ENCODE measurements at places on chromosomes 2 and 18.
A peak's percentile ranks its signal among the peaks of the same experiment; 100 is the strongest.

DNA sequence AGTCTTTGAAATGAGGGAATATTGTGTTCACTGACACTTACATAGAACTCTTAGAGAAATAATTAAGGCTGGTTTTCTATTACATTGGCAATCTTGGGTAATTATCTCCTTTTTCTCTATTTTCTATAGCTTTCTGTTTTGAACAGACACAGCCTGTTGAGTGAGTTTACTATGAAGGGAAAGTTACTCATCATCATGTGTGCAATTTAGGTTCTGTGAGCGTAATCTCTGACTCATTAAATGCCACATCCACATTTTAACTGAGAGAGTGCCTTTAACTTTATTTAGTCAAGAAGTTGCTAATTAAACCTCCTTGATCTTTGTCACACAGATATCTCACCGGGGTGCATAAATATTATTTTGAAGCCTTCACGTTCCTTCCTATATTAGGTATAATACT lies 174.0 kb upstream of the SLC8A1 start:
- H3K36me3 ChIP-seq, result no peaks in the 10 kb centered on the region
- H3K27me3 ChIP-seq, result no peaks in the 10 kb centered on the region
- no peak overlapping the region for H3K27ac ChIP-seq
- no peak for DNase-seq
- H3K4me1 ChIP-seq, result no peaks in the 10 kb centered on the region
- H3K4me3 ChIP-seq, result no peak overlapping the region

GRCh38 chr2:98157557-98157956 lies 70.6 kb downstream of the VWA3B start:
- no peak for DNase-seq
- H3K36me3 ChIP-seq, result no peaks in the 10 kb centered on the region
- no peaks in the 10 kb centered on the region for H3K27me3 ChIP-seq
- no peak overlapping the region for H3K4me3 ChIP-seq
- H3K4me1 ChIP-seq, result no peaks in the 10 kb centered on the region

DNA sequence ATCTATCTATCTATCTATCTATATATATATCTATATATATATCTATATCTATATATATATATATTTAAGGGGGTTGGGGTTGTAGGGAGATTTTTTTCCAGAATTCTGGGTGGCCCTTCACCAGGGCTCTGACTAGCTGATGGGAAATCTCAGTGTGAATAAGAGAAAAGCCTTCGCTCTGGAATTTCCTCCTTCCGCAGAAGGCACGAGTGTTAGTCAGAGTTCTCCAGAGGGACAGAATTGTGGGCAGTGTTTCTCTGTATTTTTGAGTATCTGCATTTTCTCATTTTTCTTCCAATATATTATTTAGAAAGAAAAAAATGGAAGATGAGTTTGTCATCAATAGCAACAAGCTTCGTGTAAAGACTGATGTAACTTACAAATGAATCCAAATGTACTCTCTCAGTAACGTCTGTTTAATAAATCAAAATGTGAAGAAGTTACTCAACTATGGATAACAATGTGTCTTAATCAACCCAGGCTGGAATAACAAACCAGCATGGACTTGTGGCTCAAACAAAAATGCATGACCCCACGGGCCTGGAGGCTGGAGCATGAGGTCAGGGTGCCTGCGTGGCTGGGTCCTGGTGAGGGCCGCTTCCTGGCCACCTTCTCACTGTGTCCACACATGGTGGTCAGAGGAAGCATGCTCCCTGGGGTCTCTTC lies 10.6 kb upstream of the SNTG2 start:
- H3K27me3 ChIP-seq, result no peaks in the 10 kb centered on the region
- no peak for DNase-seq
- no peaks in the 10 kb centered on the region for H3K36me3 ChIP-seq
- H3K27ac ChIP-seq, result no peak overlapping the region
- H3K4me1 ChIP-seq, result no peaks in the 10 kb centered on the region
- H3K4me3 ChIP-seq, result no peak overlapping the region

DNA sequence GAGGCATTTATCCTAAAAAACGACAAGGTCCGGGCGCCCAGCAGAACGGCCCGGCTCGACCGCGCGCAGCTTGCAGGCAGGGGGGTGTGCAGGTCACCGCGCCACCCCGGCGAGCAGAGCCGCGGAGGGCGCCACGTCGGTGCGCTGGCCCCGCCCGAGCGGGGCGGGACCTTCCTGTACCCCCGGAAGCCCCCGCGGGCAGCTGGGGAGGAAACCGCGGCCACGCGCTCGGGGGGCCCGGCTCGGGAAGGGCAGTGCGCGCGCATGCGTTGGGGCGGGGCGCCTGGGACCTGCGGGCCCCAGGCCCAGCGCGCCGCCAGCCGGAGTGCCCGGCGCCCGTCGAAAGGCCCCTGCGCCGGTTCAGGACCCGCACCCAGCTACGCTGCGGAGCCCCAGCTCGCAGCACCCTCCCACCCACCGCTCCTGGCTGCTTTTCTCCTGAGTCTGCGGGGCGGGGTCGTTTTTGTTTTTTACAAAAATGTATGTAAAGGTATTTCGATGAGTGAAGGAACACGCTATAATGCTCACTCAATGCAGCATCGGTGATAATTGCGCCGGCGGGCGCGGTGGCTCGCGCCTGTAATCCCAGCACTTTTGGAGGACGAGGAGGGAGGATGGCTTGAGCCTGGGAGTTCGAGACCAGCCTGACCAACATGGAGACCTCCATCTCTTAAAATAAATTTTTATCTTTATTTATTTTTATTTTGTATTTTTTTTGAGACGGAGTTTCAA lies 47.7 kb upstream of the POMC start:
- peak overlapping the region; percentile 73 for H3K27ac ChIP-seq
- H3K4me1 ChIP-seq, result peaks cover 6% of the 10 kb centered on the region
- H3K27me3 ChIP-seq, result no peaks in the 10 kb centered on the region
- H3K4me3 ChIP-seq, result peak overlapping the region; percentile 61
- no peaks in the 10 kb centered on the region for H3K36me3 ChIP-seq
- peak; percentile 89 for DNase-seq

GRCh38 chr2:1781291-1782080 lies 37.2 kb upstream of the PXDN start:
- H3K4me1 ChIP-seq, result no peaks in the 10 kb centered on the region
- H3K36me3 ChIP-seq, result no peaks in the 10 kb centered on the region
- no peaks in the 10 kb centered on the region for H3K27me3 ChIP-seq
- no peak overlapping the region for H3K27ac ChIP-seq
- DNase-seq, result no peak

- H3K4me1 ChIP-seq, result no peaks in the 10 kb centered on the region
- no peaks in the 10 kb centered on the region for H3K27me3 ChIP-seq
- no peak overlapping the region for H3K27ac ChIP-seq
- no peak for DNase-seq
- no peak overlapping the region for H3K4me3 ChIP-seq
Measured at GRCh38 chr2:105926960-105927678, 182.4 kb downstream of the NCK2 start.

DNA sequence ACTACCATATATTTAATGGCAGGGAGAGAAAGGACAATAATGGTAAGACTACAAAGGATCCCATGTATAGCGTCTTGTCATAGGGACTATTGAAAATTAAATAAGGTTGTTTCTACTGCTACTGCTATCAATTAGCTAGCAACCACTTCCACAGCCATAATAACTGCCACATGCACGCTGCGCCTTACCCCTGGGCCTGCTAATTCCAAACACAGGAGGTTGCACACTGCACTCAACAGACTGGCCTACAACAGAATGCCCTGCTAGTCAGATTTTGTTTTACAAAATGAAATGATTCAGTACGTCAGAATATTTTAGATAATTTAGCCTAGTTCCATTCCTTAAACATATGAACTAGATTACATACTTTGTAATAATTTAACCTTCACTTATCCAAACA lies 121.0 kb upstream of the SMAD7 start:
- H3K27ac ChIP-seq, result no peak overlapping the region
- peaks cover 18% of the 10 kb centered on the region for H3K4me1 ChIP-seq
- no peak overlapping the region for H3K4me3 ChIP-seq
- H3K36me3 ChIP-seq, result no peaks in the 10 kb centered on the region
- H3K27me3 ChIP-seq, result no peaks in the 10 kb centered on the region
- no peak for DNase-seq

DNA sequence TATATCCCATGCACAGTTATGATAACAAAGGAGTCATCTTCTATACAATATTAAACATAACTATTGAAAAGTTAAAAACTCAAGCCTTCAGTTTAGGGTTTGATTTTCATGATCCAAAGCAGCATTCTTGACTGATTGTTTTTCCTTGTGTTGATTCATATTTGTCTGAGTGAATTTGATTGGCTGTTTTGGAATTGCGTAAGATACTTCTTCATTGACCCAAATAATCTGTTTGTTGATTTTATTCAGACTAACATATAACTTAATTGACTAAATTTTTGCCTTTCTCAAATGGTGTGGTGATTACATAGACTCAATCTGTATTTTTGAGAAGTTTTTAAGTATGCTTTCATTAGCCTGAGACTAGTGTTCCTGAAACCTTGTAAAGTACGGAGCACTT lies 305.7 kb upstream of the TNP1 start:
- H3K36me3 ChIP-seq, result no peaks in the 10 kb centered on the region
- H3K4me1 ChIP-seq, result peaks cover 5% of the 10 kb centered on the region
- no peak overlapping the region for H3K4me3 ChIP-seq
- H3K27ac ChIP-seq, result no peak overlapping the region

GRCh38 chr2:238786379-238786778 lies 61.5 kb upstream of the TWIST2 start:
- H3K4me1 ChIP-seq, result no peaks in the 10 kb centered on the region
- no peak for DNase-seq
- no peaks in the 10 kb centered on the region for H3K36me3 ChIP-seq
- H3K4me3 ChIP-seq, result no peak overlapping the region
- H3K27ac ChIP-seq, result no peak overlapping the region
- peaks cover 12% of the 10 kb centered on the region for H3K27me3 ChIP-seq

DNA sequence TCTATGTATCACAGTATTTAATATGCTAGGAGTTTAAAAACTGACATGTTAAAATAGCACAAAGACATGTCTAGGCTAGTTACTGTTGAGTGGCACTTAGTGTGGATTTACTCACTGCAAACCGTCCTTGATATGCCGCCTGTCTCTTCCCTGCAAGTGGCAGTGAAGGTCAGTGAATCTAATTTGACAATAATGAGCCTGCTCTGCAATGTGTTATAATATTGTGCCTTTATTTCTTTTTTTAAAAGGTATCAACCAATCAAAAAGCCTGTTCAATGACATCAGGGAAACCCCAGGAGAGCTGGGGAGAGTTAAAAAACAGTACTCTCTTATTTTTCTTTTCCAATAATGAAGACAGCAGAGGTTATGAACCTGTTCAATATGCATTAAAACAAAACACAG lies 384.1 kb downstream of the ERBB4 start:
- no peak for DNase-seq
- no peaks in the 10 kb centered on the region for H3K4me1 ChIP-seq
- no peaks in the 10 kb centered on the region for H3K27me3 ChIP-seq
- H3K36me3 ChIP-seq, result no peaks in the 10 kb centered on the region
- H3K27ac ChIP-seq, result no peak overlapping the region

GRCh38 chr18:41630232-41630886 lies 324.7 kb upstream of the PIK3C3 start:
- H3K4me1 ChIP-seq, result no peaks in the 10 kb centered on the region
- H3K36me3 ChIP-seq, result no peaks in the 10 kb centered on the region
- no peak overlapping the region for H3K4me3 ChIP-seq
- DNase-seq, result no peak

GRCh38 chr2:85534881-85535280 lies 4.1 kb upstream of the MAT2A start:
- DNase-seq, result no peak
- H3K36me3 ChIP-seq, result no peaks in the 10 kb centered on the region
- peaks cover 14% of the 10 kb centered on the region for H3K4me1 ChIP-seq
- no peak overlapping the region for H3K27ac ChIP-seq

DNA sequence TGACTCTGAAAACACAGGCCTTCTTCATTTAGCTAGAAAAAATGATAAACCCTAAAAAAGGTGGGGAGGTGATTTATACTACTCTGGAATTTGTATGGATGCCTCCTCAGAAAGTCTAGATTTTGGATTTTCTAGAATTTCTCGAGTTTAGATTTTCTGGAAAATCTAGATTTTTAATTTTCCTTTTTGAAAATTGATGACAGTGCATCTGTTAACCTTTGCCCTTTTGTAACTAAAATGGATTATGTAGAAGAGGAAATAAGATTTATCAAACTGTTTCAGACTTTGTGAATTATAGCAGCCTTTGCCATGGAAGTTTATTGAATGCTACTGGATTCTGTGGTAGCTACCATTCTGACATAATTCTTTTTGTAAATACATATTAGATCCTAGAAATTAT lies 75.6 kb upstream of the RBM44 start:
- peaks cover 21% of the 10 kb centered on the region for H3K36me3 ChIP-seq
- H3K27me3 ChIP-seq, result no peaks in the 10 kb centered on the region
- peaks cover 35% of the 10 kb centered on the region for H3K4me1 ChIP-seq
- H3K27ac ChIP-seq, result no peak overlapping the region
- H3K4me3 ChIP-seq, result no peak overlapping the region
- DNase-seq, result no peak

GRCh38 chr2:239469106-239469960 lies 68.5 kb upstream of the HDAC4 start:
- no peak overlapping the region for H3K4me3 ChIP-seq
- no peaks in the 10 kb centered on the region for H3K4me1 ChIP-seq
- H3K27me3 ChIP-seq, result no peaks in the 10 kb centered on the region
- H3K36me3 ChIP-seq, result no peaks in the 10 kb centered on the region
- no peak overlapping the region for H3K27ac ChIP-seq
- no peak for DNase-seq

DNA sequence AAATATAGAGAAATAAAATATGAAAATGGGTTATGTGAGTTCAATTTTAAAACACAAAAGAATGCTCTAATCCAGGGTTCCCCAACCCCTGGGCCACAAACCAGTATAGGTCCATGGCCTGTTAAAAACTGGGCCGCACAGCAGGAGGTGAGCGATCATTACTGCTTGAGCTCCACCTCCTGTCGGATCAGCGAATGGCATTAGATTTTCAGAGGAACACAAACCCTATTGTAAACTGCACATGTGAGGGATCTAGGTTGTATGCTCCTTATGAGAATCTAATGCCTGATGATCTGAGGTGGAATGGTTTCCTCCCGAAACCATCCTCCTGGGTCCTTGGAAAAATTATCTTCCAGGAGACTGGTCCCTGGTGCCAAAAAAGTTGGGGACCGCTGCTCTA lies 34.7 kb downstream of the TTR start:
- no peak overlapping the region for H3K4me3 ChIP-seq
- no peaks in the 10 kb centered on the region for H3K36me3 ChIP-seq
- no peak for DNase-seq
- H3K27ac ChIP-seq, result no peak overlapping the region
- H3K27me3 ChIP-seq, result no peaks in the 10 kb centered on the region
- no peaks in the 10 kb centered on the region for H3K4me1 ChIP-seq

DNA sequence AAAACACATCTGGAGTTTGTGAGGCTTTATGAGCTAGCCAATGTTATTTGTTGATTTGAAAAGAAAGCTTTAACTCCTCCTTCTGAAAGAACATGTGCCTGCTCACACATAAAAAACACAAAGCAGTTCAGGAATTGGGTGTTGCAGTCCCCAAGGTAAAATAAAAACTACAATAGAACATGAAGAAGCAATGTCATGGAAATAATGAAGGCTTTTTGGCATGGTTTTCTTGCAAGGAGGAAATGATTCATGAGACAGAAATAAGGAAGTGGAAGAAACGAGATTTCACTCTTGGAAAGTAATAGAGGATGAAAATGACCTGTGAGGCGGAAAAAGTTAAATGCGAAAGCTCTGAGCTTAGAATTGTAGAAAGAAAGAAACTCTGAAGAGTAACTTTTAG lies 81.1 kb downstream of the TRIB2 start:
- no peak for DNase-seq
- H3K27ac ChIP-seq, result no peak overlapping the region
- no peaks in the 10 kb centered on the region for H3K27me3 ChIP-seq
- H3K4me1 ChIP-seq, result no peaks in the 10 kb centered on the region

Data from upper lobe of right lung (tissue), 1 donor.